Endothelial cell (in vitro differentiated cells): ENCODE measurements at places on chromosomes 16 and 17. TPM values are rescaled to one million over a fixed set of nuclear protein-coding genes. Genes with fewer than 3 reads are reported as not detected.

Gene IRX3
- total RNA-seq: 30.5 TPM

Gene DRG2
- total RNA-seq: 38.3 TPM

Gene PRSS53
- 1.8 TPM for total RNA-seq

- no peak for DNase-seq
These were observed 6.3 kb downstream of the TERF2IP start for GRCh38 chr16:75653922-75654321.

DNA sequence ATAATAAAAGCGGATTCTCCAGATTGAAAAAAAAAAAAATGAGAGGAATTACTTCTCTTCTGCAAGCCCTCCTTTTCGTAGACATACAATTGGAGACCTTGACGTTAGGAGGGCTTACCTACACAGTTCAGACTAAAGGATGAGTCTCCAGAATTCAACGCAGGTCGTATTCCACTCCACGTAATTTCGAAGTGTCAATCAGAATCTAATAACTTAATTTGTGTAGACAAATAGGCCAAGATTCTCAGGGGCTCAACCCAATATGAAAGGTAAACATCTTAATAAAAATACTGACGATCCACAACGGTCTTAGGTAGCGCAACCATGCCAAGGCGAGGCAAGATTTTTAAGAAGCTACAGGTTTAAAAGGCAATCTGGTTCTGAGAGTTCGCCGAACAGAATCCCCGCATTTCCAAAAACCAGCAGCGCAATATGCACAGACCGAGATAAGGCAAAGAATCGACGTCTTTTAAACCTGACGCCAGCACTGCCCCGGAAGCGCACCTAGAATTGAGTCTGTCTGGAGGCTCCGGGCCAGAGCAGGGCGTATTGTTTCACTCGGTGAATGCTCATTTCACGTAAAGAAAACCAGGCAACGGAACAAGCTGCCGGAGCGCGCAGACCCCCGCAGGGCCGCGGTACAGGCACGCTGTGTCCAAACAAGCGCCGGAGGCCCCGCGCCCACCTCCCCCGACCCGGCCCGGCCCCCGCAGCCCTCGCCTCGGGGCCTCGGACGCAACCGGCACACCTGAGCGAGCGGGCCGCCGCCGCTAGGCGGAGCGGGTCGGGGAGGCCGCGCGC is 623 bp downstream of the MBTPS1 start:
- no peak for DNase-seq

DNA sequence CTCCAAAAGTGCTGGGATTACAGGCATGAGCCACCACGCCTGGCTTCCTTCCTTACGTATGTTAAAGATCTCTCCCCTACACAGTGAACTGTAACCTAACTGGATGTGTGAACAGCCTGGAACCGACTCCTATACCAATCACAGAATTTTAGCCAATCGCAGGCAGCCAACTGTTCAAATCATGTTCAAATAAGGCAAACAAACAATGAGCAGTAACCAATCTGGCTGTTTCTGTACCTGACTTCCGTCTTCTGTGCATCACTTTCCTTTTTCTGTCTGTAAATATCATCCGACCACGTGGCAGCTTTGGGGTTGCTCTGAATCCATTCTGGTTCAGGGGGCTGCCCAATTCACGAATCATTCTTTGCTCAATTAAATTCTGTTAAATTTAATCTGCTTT is 27.5 kb downstream of the TEKT5 start:
- no peak for DNase-seq
